ENCODE measurements at places on chromosomes 6 and 20. TPM values are rescaled to one million over a fixed set of nuclear protein-coding genes. Genes with fewer than 3 reads are reported as not detected.

The POU5F1 gene
- 0.69 TPM for total RNA-seq

GRCh38 chr20:25258476-25258805 lies 10.6 kb downstream of the PYGB start:
- no peak for DNase-seq

DNA sequence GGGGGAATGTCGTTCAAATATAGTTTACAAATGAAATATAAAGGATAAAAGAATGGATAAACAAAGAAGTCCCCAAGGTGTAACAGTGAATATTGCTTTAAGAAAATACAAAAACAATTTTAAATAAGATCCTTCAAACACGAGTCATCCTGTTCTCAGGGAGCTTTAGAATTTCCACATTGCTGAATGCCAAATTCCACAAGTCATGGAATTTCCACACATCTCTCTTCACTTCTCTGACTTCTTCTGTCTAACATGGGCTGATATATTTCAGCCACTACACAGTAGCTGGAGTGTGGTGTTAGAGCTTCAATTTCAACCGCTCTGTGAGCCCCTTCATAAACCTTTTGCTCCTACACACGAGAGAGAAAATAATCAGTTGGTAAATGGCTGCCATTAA lies 28.0 kb downstream of the IL22RA2 start:
- no peak for DNase-seq

- DNase-seq, result no peak
Measured at GRCh38 chr20:30811885-30812671, 445.4 kb upstream of the DEFB115 start.

- no peak for DNase-seq
Measured at GRCh38 chr20:18957328-18957727, 143.7 kb downstream of the SCP2D1 start.

DNA sequence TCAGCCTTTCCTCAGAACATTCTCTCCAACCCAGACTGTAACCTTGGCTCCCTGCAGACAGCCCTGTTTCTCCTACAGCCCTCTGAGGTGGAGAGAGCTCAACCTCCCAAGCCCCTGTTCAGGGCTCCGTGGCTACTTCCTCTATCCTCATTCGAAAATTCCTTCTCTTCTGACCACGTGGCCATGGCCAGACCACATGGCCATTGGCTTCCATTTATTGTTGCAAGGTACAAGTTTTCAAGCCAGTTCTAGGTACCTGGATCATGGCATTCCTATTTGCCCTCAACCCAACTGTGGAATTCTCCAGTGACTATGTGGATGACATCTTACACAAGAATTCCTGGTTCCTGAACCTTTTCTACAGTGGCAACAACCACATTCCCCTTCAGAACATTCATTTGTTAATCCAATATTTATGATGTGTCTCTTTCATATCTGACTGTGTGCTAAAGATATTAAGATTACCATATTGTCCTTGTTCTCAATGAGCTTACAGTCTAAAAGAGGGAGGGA lies 161.9 kb downstream of the GMPR start:
- DNase-seq, result no peak

DNA sequence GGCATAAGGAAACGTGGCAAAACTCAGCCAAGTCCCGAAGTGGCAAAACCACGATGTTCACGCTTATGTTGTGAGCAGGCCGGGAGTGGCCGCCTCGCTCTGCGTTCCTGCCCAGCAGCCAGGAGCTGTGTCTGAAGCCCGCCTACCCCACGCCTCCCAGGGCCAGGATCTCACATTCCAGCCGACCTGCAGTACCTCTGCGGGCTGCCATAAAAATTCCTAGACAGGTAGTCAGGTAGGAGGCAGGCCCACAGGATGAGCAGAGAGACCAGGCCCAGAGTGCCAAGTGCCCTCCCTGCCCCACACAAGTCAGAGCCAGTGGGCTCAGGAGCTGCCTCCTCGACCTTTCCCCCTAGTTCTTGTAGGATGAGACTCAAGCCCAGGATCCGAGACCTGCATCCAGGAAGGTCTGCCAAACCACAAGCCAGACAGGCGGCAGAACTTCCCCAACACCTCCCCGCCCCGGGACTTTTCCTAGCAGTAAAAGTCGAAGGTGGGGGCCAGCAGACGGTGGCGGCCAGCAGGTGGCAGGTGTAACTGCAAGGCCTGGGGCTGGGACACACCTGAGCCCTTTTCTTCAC lies 16.7 kb downstream of the PMEPA1 start:
- DNase-seq, result no peak

GRCh38 chr6:73514746-73515110 lies 6.1 kb downstream of the EEF1A1 start:
- no peak for DNase-seq

- no peak for DNase-seq
Measured at GRCh38 chr6:133855991-133856370, 32.9 kb upstream of the TCF21 start.

GRCh38 chr20:44904377-44904776 lies 5.5 kb upstream of the PABPC1L start:
- DNase-seq, result no peak

DNA sequence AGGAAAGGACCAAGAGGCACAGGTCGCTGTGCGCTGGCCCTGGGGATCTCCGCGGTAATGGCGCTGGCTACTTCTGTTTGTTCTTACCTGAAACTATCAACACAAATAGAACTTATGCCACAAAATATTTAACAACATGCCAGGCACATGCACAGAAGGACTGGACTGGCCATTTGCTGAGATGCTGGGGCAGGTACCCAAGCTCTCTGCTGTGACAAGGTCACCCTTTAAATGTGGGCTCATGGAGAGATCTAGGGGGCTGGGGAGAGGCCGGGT lies 28.0 kb upstream of the PXDC1 start:
- DNase-seq, result no peak

Measured in skin of body (tissue), 3 donors.